ENCODE measurements at places on chromosomes 1 and 21.

GRCh38 chr1:191279266-191279800 lies 801.7 kb upstream of the BRINP3 start:
- no peak for DNase-seq

- peak; percentile 17 for DNase-seq
Observed at GRCh38 chr1:11455967-11456570, 22.9 kb upstream of the DISP3 start.

DNA sequence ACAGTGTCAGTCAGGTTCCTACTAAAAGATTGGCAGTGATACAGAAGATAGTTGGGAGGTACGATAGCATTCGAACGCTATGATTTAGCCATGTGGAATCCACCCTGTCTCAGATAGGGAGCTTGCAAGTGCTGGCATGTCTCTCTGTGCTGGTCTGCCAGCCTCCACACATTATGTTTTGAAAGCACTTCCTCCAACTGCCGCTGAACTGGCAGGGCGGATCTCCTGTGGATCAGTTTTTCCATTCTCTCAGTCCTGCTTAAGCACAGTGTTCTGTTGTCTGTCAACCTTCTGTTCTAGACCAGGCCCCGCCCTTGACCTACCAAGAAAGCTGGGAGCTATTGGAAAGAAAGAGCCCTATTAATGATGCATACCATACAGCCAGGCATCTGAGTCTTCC lies 65.5 kb upstream of the PALMD start:
- no peak for DNase-seq

GRCh38 chr21:19340303-19340702 lies 936.7 kb upstream of the TMPRSS15 start:
- DNase-seq: no peak

DNA sequence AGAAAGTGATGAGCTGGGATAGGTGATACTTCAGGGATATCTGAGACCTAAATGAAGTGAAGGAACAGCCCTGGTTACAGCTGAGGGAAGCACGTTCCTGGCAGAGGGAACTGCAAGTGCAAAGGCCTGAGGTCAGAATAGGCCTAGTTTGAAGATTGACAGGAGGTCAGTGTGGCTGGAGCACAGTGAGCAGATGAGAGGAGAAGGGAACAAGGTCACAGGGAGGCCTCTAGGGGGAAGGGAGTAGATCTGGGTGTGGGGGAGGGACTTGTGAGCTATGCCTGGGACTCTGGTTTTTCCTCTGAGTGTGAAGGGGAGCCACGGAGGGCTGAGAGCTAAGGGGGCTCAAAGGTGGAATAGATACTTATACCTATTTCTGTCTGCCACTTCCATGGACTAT lies 736.4 kb downstream of the MATN1 start:
- DNase-seq: no peak

DNA sequence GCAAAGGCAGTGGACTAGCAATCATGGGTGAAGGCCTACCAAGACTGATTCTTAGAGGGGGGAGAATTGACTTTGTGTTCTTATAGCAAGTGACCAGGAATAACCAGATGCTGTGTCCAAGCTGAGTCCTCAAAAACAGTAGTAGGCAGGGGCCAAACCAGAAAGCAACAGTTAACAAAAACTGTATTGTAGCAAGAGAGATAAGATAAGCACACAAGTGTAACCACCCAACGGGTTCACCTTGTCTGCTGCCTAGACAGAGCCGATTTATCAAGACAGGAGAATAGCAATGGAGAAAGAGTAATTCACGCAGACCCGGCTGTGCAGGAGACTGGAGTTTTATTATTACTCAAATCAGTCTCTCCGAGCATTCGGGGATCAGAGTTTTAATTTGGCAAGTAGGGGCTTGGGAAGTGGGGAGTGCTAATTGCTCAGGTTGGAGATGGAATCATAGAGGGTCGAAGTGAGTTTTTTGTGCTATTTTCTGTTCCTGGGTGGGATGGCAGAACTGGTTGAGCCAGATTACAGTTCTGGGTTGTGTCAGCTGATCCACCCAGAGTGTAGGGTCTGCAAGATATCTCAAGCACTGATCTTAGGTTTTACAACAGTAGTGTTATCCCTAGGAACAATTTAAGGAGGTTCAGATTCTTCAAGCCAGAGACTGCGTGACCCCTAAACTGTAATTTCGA lies 8.3 kb upstream of the CSRP1 start:
- DNase-seq: no peak

- DNase-seq: peak; percentile 37
Observed at GRCh38 chr1:203038891-203039608, 12.8 kb downstream of the PPFIA4 start.

GRCh38 chr21:29496337-29496736 lies 197.6 kb downstream of the BACH1 start:
- DNase-seq: no peak
